Stimulated activated CD8-positive, alpha-beta memory T cell treated with anti-CD3 and anti-CD28 coated beads, Interleukin-15, amount 100 ng/mL, for 1 hour (primary cell): ENCODE measurements at places on chromosomes 5 and 9.

GRCh38 chr5:170357955-170358444 is 31.2 kb downstream of the KCNMB1 start:
- DNase-seq, result no peak

GRCh38 chr9:111815285-111816070 is 20.7 kb upstream of the SHOC1 start:
- no peak for DNase-seq

GRCh38 chr5:148986636-148987035 is 76.2 kb downstream of the SH3TC2 start:
- no peak for DNase-seq

GRCh38 chr5:72505539-72506157 is 1.6 kb downstream of the ZNF366 start:
- DNase-seq, result no peak

- DNase-seq, result no peak
Measured at GRCh38 chr5:157718519-157718918, 12.7 kb upstream of the THG1L start.

DNA sequence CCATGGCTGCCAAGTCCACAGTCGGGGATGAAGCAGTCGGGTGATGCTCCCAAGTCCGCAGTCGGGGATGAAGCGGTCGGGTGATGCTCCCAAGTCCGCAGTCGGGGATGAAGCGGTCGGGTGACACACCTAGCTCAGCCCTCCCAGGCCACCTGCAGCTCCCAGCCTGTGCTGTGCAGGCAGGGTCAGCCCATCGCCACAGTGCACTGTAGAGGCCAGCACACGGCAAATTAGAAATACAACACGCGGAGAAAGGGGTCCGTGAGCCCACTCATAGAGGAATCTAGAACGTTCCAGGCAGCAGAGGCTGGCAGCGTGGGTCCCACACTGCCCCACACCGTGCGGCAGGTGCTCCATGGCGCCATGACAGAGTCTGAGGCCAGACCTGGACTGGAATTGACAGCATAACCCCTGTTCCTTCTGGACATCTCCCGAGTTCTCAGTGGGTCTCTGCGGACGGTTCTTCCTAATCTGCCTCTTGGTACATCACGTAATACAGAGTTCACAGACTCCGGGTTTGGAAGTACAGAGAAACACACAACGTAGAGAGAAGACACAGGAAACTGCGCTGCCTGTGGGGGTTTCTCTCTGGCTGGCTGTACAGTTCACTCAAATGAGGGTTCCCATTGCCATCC is 7.7 kb upstream of the EXOC3 start:
- no peak for DNase-seq

DNA sequence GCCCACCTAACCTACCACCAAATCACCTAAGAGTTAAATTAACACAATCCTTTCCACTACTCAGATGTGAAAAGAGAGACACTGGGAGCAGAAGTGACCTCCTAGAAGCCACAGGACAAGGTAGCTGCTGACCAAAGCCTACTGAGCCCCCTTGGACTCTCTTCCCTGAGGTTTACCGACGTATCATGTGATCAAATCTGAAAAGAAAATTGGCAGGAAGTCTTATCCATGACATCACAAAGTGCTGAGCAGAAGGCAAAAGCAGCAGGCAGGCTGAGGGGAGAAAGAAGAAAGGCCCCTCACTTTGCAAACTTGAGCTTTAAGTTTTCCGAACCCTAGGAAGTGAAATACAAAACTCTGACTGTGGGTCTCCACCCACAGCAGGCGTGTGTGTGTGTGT is 11.1 kb downstream of the PRELID2 start:
- no peak for DNase-seq

DNA sequence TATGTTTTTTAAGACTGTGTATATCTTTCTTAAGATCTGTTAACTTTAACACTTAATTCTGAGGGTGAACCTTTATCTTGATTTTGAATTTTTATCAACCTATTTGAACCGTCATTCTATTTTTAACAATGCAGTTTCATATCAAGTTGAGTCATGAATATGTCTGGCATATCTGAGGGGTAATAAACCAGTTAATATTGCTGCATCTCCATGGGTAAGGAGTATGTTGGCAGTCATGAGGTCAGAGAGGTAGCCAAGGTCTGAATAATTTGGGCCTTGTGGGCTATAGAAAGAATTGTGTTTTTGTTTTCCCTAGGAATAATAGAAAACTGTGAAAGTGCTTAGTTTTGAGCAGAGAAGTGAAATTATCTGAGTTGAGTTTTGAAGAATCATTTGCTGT is 419.0 kb downstream of the PLK2 start:
- no peak for DNase-seq

DNA sequence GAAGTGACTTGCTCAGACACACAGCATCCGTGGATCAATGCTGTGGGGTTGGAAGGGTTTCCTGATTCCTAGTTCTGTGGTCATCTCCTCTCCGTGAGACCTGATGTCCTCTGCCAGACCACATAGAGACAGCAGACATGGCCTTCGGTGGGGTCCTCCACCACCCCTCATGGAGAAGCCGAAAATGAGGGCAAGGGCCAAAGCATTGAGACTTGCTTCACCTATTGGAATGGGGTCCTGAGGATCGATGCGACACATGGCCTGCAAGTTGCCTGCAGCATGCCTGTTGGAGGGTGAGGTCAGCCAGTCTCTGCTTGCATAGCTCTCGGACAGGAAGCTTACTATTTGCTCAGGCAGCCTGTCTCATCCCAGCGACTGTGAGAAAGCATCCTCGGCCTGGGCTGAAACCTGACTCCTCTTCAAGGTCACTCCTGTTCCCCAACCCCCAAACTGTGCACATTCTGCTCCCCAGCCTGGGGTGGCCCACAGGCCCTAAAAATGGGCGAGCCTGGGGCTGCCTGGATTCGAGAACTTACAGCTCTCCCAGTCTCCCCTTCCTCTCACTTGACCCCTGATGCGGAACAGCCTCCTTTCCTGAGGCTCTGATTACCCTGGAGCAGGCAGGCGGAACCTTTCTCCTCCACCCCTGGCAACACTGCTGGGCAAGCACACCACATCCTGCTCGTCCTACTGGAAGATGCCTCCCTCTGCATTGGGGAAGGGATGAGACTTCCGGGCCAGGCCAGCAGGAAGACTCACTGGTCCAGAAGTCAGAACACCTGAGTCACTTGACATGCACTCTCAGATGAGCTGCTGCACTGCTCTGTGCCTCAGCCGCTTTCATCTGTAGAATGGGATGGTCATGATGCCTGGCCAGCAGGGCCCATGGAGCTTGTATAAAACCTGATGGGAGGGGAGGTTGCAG is 186.9 kb downstream of the RGS3 start:
- DNase-seq, result no peak

DNA sequence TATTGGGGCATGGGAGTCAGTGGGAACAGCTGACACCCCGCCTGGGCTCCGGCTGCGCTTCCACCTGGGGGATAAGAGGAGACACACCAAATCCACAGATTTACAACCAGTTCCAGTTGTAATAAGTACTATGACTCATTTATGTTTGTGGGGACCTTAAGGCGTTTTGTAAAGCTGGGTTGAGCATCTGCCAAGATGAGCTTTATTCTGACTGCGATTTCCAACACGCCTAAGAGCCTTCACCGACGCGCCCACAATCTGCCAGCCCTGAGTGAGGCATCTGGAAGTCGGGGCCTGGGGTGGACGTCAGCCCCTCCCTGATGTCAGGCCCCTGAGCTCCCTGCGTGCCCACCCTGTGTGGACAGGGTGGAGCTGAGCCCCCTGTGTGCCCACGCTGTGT is 14.3 kb upstream of the LHX3 start:
- DNase-seq, result no peak

DNA sequence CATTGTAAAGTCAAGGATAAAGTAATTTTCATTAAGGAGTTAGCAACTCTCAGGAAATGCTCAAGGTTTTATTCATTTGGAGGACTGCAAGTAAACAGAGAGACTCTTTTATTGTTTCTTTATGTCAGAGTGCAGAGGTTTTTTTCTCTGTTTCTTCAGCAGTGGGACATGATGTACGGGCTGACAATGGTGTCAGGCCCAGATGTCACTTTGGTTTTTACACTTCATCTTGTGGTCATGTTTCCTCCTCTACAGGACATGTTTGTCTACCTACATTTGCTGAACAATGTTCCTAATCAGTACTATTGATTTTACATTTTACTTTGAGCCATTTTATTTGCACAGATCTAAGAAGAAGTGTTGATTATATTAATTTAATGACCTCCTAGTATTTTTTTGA is 72.8 kb upstream of the PARP8 start:
- no peak for DNase-seq

DNA sequence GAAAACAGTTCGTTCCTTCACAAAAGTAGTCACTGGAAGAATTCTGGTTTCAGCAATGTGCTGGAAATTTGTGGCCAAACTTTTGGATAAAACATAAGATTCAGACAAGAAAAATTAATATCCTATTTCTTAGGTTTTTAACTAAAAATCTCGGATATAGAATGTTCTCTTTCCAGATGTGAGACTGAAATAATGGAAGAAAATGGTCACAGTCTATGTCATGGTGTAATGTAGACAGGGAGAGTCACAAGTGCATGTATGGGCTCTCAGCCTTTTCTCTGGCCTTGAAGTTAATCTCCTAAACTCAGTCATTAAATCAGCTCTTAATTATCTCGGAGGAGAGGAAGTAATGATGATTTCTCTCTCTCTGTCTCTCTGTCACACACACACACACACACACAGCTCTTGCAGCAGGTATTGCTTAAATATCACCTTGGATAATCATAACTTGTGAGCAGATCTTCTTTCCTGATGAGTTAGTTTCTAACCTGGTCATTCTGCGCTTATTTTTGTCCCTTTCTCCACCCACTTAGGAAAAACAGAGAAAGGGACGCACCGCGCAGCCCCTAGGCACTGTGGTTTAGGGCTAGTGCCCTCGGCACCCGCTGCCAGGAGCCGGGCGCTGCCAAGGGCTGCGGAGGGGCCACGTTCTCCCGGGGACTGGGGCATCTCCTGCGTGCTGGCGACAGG is 672 bp upstream of the ITGA2 start:
- no peak for DNase-seq

DNA sequence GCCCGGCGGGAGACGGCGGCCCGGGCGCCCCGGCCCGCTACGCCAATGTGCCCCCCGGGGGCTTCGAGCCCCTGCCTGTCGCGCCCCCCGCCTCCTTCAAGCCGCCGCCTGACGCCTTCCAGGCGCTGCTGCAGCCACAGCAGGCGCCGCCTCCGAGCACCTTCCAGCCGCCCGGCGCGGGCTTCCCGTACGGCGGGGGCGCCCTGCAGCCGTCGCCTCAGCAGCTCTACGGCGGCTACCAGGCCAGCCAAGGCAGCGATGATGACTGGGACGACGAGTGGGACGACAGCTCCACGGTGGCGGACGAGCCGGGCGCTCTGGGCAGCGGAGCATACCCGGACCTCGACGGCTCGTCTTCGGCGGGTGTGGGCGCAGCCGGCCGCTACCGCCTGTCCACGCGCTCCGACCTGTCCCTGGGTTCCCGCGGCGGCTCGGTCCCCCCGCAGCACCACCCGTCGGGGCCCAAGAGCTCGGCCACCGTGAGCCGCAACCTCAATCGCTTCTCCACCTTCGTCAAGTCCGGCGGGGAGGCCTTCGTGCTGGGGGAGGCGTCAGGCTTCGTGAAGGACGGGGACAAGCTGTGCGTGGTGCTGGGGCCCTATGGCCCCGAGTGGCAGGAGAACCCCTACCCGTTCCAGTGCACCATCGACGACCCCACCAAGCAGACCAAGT is 723 bp downstream of the SNX18 start:
- no peak for DNase-seq

DNA sequence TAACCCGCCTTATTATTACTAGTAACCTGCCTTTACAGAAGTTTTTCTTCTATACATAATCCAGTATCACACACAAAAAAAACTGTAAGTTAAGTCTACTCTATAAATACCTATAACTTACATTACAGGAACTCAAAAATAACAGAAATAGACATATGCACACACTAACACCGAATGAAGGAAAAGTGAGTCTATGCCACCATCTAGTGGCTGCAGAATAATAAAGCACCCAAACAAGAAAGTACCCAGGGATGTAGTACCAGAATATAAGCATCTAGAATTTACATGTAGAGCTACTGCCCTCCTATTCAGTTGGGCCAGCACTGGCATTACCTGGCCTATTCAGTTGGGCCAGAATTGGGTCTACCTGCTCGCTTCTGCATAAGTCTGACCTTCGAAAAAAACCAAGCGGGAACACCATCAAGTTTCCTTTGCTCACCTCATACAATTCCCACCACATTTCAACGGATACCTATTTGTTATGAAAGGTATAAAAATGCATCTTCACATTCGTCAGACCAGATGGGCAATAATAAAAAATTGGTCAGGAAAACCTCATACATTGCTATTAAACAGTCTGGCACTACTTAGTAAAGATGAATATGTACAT is 4.0 kb upstream of the NIPSNAP3A start:
- DNase-seq, result no peak

GRCh38 chr5:148922606-148923005 is 96.2 kb downstream of the ADRB2 start:
- DNase-seq, result no peak

- DNase-seq, result no peak
Measured at GRCh38 chr9:121357011-121357410, 13.0 kb downstream of the STOM start.

DNA sequence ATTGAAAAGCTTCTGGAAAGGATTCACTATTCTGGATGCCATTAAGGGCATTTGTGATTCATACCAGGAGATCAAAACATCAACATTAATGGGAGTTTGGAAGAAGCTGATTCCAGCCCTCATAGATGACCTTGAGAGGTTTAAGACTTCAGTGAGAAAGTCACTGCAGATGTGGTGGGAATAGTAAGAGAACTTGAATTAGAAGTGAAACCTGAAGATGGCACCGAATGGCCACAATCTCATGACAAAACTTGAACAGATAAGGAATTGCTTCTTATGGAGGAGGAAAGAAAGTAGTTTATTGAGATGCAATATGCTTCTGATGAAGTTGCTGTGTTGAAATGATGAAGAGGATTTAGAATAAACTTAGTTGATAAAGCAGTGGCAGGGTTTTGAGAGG is 254.6 kb upstream of the SLC24A2 start:
- DNase-seq, result no peak

- no peak for DNase-seq
Measured at GRCh38 chr9:111058166-111058565, 19.9 kb upstream of the LPAR1 start.

DNA sequence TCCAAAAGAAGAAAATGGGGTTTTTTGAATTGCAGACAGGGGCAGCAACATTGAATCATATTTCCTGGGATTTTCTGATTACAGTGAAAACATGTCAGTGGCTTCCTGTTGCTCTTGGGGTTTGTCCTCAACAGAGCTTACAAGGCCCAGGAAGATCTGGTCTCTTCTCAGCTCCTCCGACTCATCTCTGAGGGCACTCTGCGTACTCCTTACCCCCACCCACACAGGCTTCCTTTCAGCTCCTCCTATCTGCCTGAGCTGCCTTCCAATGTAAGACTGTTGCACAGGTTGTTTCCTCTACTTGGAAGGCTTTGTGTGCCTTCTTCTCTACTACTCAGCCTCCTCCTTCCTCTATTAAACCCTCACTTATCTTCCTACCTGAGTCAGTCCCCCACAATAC is 245.1 kb upstream of the MEF2C start:
- no peak for DNase-seq
